IPS DF 6.9 (cell line): ENCODE measurements at places on chromosomes 3 and 15.
A peak's percentile ranks its signal among the peaks of the same experiment; 100 is the strongest.

GRCh38 chr15:90184119-90184785 lies 16.9 kb upstream of the SEMA4B start:
- DNase-seq, result no peak

DNA sequence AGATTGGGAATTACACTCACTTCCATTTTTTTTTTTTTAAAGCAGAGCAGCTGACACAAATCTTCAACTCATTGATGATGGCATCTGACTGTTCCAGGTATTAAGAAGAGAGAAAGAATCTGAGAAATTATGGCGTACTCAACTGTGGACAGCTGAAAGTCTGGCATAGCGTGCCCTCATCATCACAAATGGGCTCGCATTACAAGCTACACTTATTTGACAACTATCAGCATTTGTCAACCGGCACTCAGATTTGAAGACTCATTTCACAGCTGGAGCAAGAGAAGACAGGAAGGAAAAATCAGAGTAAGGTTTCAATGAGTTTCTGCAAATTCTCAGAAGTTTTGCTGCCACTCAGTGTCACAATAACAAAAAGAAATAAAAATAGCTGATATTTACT lies 235.9 kb downstream of the ATP8B4 start:
- DNase-seq, result no peak

GRCh38 chr3:187448674-187449073 lies 80.5 kb downstream of the RTP4 start:
- no peak for DNase-seq

DNA sequence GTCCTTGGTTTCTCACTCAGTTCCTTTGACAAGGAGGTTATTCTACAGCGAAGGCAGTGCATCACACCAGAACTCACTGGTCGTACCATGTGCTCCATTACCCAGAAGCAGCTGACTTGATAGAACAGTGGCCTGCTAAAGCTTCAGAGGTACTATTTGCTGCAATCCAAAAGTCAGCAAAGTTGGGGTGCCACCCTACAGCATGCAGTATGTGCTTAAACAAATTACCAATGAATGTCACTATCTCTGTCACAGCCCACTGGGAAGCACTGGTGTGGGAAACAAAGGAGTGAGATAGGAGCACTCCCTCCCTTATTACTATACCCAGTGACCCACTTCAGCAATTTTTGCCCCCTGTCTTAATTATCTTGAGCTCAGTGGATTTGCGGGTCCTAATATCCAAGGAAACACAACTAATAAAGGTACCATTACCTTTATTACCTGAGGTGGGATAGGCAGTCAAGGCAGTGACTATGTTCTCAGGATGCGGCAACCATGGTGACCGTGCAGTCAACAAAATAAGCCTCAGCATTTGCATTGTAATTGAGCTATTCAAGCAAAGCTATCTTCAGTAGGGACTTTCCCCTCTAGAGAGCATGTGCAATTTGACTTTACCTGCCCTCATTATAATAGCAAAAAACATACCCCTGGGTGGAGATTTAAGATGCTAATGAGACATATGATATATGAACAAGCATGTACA lies 199.4 kb downstream of the OCA2 start:
- no peak for DNase-seq

DNA sequence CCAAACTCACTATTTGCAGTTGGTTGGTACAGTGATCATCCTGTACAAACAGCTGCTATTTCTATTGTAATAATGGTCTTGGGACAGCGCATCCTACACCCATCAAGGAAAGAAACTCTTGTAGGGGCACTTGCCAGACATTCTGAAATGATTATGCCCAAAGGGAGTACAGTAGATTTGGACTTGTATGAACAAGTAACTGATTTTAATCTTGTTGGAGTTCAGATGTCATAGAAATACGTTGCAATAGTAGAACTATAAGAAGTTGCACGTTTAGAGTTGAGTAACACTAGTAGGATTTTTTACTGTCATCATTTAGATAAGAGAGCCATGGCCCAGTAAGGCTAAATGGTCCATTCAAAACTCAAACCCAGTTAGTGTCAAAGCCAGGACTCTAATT lies 192.8 kb downstream of the SATB1 start:
- no peak for DNase-seq

- no peak for DNase-seq
Observed at GRCh38 chr3:84960581-84960980, 1.8 kb downstream of the CADM2 start.

GRCh38 chr3:10867384-10867783 lies 51.4 kb downstream of the SLC6A11 start:
- DNase-seq, result peak; percentile 25

- DNase-seq, result no peak
Observed at GRCh38 chr3:22923711-22924110, 279.4 kb upstream of the UBE2E2 start.

DNA sequence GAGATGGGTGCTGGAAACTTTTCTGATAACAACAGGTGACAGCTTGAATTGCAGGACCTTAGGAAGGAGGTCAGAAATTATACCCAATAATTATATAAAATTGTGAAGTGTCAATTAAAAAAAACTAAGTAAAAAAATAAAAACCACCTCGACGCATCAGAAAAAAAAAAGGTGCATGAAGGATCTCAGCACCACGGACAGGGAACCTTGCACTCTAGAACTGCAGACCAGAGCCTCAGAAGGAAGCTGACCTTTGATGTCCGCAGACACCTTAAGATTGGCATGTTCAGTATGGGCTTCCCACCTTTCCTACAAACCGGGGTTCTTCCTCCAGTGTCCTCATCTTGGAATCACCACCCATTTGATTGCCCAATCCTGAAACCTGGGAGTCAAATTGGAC lies 60.9 kb downstream of the SCN10A start:
- DNase-seq, result no peak

- no peak for DNase-seq
Observed at GRCh38 chr3:71186801-71187200, 396.7 kb downstream of the FOXP1 start.

DNA sequence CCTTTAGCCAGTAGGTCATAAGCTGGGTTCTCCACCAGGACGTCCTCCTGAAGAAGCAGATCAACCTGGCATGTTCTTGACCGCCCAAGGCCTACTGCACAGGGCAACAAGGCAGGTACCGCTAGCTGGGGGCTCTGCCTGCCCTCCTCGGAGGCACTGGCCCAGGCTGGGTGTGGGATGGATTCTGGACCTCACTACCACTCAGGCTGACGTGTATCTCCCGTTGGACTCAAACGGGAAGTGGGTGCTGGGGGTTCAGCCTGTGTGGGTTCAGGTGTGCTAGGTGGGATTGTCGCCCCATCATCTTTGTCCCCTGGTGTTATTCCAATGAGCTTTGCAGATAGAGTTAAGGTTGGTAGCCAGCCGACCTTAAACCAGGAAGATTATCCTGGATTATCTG lies 95.0 kb upstream of the SNRPA1 start:
- DNase-seq, result no peak

GRCh38 chr15:77529394-77530159 lies 103.1 kb downstream of the LINGO1 start:
- no peak for DNase-seq

- DNase-seq, result no peak
Observed at GRCh38 chr3:194852831-194853508, 167.3 kb downstream of the FAM43A start.

GRCh38 chr3:45785605-45786150 lies 10.7 kb downstream of the SLC6A20 start:
- DNase-seq, result no peak

- DNase-seq, result no peak
Observed at GRCh38 chr15:99844150-99844549, 110.9 kb upstream of the LYSMD4 start.

DNA sequence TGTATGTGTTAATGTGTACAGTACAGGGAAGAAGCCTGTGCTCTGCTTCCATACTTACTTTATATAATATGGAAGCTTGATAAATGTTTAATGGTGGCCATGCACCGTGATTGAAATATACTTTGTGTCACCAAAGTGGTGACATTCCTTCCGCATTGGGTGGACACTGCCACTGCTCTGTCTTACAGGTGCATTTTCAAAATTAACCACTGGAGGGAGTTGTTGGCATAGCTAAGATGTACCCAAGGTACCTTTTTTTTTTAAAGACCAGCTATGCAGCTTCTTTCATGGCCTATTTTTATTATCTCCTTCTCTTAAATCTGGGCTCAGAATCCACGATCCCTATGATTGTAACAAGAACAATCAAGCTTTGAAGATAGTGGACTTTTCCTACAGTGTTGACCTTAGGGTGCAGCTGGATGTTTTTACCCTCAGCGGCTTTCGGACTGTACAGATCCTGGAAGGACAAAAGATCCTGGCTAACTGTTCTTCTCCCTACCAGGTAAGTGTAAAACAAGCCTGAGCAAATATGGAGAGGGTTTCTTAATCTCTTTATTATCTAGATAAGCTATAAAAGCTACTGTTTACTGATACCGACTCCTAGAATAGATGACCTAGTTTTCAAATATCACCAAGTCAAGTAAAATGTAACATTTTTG lies 21.6 kb upstream of the PAK6 start:
- peak; percentile 50 for DNase-seq

DNA sequence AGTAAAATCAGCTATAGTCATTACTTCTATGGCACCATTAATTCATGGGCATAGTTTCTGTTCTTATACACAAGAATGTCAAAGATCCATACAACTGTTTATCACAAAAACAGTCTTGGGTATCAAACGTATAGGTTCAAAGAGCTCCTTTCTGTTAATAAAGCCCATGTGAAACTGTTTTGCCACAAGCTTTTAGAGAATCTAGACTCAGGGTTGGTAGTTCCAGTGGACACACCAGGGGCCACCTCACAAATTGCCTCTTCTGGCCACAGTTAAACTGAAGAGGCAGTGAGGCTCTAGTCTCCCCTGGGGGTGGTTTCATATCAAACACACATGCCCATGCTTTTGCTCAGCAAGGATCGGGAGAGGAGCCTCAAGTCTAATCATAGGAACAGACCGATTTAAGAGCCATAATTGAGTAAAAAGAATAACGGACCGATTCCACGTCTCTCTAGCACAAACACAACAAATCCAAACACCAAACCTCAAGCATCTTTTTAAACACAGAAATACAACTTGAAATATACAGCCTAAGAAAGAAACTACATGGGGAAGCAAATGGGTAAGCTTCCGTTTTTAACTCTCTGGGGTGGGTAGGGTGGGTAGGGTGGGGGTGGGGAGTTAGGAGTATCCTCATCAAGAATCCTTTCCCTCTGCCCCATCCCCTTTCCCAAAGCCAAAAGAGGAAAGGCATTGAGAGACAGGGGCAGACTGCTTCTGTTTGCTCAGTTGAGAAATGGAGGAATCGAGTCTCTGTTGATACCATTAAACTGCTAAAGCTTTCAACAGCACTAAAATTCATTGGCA lies 443.3 kb downstream of the MAGI1 start:
- no peak for DNase-seq

GRCh38 chr3:189449084-189449483 lies 182.1 kb upstream of the TP63 start:
- no peak for DNase-seq

GRCh38 chr15:50880651-50881114 lies 27.8 kb upstream of the AP4E1 start:
- DNase-seq, result no peak

GRCh38 chr3:49966233-49966942 lies 26.4 kb downstream of the RBM6 start:
- DNase-seq, result no peak

DNA sequence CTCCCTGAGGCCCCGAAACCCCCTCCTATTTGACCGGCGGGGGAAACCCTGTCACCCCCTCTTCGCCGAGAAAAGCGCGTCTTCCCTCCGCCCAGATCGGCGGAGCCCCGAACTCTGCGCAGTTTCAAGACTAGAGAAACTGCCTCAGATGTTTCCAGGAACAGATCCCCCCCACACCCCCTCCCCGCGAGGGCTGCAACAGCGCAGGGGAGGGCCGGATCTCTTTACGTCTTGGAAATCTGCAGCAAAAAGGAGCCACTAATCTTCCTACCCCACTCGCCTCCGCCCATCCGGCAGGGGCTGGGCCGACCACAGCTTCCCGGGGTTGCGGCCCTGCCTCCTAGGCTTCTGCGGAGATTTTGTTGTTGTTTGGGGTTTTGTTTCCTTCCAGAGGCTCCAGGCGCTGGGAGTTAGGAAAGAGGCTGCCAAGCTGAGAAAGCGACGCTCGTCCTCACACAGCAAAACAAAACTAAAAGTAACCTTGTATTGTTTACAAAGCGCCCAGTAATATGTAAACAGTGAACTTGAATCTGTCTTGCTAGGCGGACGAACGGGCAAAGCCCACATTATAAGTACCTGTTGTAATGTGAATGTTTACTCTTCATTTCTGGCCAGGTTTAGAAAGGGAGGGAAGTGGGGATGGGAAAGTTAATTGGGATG lies 2.2 kb downstream of the FOXB1 start:
- DNase-seq, result no peak

DNA sequence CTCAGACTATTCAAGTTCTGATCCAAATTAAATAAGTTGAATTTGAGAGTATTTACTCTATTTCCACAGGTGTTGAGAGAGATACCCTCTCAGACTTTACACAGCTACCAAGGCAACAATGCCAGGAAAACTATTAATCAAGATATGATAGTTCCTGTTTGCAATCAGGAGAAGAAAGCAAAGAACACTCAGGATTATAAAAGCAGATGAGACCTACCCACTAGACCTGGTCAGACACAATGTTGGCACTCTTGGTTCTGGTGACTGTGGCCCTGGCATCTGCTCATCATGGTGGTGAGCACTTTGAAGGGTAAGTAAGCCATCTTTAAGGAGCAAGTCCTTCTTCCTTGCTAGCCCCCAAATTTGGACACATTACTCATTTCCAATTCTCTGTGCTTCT lies at the start of gene CPB1:
TSS of gene CPB1 (plus strand) at position 227 of the 400 bp plus-strand sequence. CDS start at position 240, 13 bp downstream.
- DNase-seq, result no peak

DNA sequence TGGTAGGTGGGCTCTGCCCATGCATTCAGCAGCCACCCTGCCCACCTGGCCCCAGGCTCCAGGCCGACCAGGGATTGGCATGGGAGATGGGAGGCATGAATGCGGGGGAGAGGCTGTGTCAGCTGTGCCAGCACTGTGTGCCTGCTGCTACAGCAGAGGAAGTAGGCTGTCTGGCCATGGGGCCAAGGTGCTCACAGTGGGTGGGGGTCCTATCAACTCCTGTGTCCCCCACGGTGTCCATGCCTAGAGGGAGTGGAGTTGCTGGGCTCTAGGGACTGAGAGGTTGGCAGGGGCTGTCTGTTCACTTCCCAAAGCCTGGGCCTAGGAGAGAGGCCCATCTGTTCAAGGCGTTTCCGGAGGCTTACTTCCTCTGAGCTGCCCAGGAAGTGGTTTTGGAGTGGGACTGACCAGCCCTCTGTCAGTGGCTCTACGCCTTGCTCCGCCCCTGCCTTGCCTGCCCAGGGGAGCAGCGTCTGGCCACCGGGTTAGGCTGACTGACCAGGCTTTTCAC lies 5.8 kb downstream of the PRKCD start:
- no peak for DNase-seq

GRCh38 chr15:95298729-95299128 lies 1031.8 kb upstream of the NR2F2 start:
- DNase-seq, result no peak

GRCh38 chr3:23385327-23385726 lies 182.2 kb downstream of the UBE2E2 start:
- DNase-seq, result no peak

- no peak for DNase-seq
Observed at GRCh38 chr15:66909381-66909890, 156.0 kb upstream of the SMAD3 start.

DNA sequence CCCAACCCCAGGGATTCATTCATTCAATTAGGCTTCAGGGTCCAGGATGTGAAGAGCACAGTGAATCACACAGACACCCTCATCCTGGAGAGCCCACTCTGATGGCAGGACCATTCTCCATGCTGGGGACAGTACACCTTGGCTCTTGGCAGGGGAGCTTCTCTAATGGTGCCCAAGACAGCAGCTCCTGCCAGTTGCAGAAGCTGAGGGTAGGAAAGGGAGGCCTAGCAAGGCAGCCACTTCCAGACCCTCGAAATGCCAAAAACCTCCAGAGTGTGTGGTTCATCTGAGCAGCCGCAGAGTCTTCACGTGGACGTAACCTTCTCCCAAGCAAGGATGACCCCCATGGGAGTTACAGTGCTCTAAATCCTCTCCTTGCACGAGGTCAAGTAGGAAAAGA lies 186.2 kb downstream of the XXYLT1 start:
- no peak for DNase-seq
